DMS153 (cell line): ENCODE measurements at places on chromosomes 6 and 20.

GRCh38 chr20:38604873-38605303 is 3.3 kb downstream of the ARHGAP40 start:
- no peak for DNase-seq

DNA sequence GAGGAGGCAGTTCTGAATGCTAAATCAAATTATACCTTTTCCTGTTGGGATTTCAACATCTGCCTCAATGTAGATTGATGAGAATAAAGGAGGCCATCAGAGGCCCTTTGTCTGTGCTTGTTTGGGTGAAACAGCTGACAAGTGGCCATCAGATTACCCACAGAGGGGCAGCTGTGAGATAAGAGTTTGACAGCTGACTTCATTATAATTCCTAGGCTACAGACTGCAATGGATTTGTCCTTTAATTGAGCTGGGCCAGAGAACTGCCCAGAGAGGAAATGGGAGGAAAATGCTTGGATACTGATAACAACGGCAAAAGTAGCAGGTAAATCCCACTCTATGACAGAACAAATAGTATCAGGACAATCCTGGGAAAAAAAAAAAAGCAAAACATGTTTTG is 649.4 kb downstream of the HDGFL1 start:
- peak; percentile 77 for DNase-seq

GRCh38 chr20:917416-917815 is 1.3 kb upstream of the ANGPT4 start:
- no peak for DNase-seq

- no peak for DNase-seq
Observed at GRCh38 chr6:163577404-163577803, 162.9 kb downstream of the QKI start.

DNA sequence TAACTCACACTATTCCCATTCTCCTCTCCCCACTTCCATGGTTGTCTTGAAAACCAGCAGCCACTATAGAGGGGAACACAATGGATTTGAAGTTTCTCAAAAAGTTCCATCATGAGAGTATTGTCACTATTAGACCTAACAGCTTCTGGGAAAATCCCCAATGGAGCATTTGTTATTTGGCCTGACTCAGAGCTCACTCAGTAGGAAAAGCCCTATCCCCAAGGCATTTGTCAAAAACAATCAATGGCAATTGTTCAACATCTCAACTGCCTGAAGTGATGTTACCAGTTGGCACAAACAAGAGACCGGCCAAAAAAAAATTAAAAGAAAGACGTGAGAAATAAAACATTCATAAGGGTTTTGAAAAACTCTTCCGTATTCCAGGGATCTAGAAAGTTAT is 98.8 kb downstream of the MYLK4 start:
- DNase-seq = no peak

GRCh38 chr20:38874460-38875174 is 51.6 kb upstream of the FAM83D start:
- no peak for DNase-seq

- peak; percentile 32 for DNase-seq
Observed at GRCh38 chr6:136466777-136467176, 83.4 kb downstream of the MAP7 start.

DNA sequence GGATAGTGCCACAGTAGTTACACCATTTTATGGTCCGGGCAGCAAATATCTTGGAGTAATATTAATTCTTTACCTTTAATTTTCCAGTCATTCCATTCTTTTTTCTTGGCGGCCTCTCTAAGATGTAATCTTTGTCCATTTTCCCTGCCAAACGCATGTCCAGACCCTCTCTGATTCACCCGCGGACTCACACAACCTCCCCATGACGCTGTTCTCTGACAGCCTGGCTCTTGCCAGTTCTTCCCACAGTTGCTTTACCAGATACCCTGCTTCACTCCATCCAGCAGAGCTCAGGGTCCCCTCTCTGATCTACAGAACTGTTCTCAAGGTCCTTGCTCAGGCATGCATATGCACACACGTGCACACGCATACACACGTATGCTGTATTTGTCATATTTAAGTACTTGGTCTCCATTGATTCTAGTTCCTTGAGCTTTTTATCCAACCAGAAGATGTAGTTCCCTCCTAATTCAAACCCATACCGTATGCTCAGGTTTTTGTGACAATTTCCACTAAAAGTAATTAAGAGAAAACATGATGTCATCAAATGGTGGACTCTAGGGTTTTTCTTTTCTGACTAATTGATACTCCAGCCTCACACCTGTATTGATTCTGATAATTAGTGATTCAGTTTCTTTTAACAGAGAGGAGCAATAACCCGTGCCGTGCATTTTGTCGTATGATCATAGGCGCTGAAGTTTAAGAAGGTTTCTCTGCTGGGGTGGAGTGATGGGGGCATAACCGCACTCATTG is 10.0 kb downstream of the BPHL start:
- DNase-seq = no peak
